ENCODE measurements at places on chromosomes 6 and 20. TPM values are rescaled to one million over a fixed set of nuclear protein-coding genes. Genes with fewer than 3 reads are reported as not detected.

The HLA-G gene
- 1.8 TPM for total RNA-seq

DNA sequence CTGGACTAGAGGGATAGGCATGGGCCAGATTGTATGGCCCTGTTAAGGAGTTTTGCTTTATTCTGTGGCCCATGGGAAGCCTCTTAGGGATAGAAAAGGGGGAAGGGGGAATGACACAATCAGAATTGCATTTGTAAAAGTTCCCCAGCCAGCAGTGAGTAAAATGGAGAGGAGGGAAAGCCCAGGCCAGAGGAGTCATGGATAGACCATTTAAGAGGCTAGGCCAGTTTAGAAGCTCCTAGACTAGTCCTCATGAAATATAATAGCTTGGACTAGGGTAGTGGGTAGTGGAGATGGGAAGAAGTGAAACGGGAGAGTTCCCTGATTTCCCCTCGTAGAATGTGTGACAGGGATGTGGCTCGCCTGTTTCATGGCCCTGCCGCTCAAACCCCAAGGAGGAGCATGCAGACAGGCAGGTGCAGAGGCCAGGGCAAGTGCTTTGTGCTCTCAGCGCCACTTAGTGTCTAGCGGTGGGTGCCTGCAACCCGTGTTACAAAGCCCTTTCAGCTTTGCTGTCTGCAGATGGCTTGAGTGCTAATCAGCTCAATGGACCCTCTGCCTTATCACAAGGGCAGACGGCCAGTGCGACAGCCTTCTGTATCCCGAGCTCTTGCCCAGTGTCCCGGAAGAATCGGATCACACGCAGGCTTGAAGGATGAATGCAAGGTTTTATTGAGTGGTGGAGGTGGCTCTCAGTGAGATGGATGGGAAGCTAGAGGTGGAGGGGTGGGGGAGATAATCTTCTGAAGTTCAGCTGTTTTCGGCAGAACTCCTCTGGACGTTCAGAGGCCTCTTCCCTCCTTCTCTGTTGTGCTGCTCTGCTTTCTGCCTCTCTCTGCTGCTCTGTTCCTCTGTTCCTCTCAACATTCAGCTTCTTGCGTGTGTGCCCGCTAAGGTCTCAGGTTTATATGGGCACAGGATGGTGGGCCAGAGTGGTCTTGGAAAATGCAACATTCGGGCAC, 141.1 kb downstream of the CEP57L1 start:
- no peak for DNase-seq
- H3K4me1 ChIP-seq, result no peaks in the 10 kb centered on the region
- H3K27me3 ChIP-seq, result no peaks in the 10 kb centered on the region
- H3K4me3 ChIP-seq, result no peak overlapping the region
- H3K27ac ChIP-seq, result no peak overlapping the region
- H3K36me3 ChIP-seq, result no peaks in the 10 kb centered on the region

The HINT3 gene
- 40.9 TPM for total RNA-seq

The WASF1 gene
- total RNA-seq, result 56.8 TPM

The MYBL2 gene
- total RNA-seq, result 0.36 TPM
